ENCODE measurements at places on chromosomes 2 and 18. TPM values are rescaled to one million over a fixed set of nuclear protein-coding genes. Genes with fewer than 3 reads are reported as not detected.
A peak's percentile ranks its signal among the peaks of the same experiment; 100 is the strongest.

DNA sequence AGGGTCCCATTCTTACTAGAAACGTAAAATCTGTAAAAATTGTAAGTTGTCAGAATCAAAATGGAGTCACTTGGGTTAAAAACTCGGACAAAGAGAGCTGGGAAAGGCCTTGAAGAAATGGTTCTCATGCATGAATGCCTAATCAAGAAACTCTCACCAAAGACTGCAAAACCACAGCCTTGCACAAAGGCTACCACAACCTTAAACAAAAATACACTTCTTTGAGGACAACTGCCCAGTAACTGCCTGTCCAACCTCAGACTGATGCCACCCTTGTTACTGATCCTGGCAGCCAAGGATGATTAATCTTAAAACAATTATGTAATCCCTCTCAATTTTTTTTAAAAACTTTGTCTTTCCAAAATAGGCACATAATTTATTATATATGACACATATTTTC, 299.3 kb downstream of the CCDC85A start:
- DNase-seq: no peak
- no peaks in the 10 kb centered on the region for H3K36me3 ChIP-seq
- H3K27ac ChIP-seq: no peak overlapping the region
- H3K27me3 ChIP-seq: no peaks in the 10 kb centered on the region
- no peak overlapping the region for H3K4me3 ChIP-seq

- DNase-seq: no peak
- no peaks in the 10 kb centered on the region for H3K36me3 ChIP-seq
- no peak overlapping the region for H3K4me3 ChIP-seq
Observed at GRCh38 chr2:105629634-105630033, 115.1 kb upstream of the NCK2 start.

DNA sequence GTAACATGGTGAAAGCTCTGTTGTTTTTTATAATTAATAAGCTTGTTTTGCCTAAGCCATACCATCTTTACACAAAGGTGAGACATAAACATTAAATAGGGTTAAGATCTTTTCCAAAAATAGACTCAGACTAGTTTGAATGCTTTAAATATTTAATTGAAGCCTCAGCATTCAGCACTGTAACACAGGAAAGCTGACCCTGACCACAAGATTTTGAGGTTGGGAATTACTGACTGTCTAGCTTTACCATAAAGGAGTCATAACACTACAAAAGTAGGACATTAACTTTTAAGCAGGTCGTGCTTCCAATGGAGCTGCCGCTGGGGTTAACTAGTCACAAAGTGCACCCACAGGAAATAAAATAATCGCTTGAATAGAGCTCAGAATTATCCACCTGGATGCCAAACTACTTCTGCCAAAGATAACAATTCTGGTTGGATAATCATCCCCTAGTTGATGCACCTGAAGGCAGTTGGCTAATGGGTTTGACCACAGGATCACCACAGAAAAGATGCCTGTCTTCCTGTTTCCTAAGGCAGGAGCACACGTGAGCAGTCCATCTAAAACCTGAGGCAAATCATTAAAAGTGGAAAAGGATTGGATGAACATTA, 106.2 kb downstream of the COBLL1 start:
- H3K27me3 ChIP-seq: no peaks in the 10 kb centered on the region
- H3K4me3 ChIP-seq: no peak overlapping the region
- H3K4me1 ChIP-seq: peaks cover 3% of the 10 kb centered on the region
- H3K36me3 ChIP-seq: no peaks in the 10 kb centered on the region

GRCh38 chr2:7666596-7667259, 749.5 kb downstream of the RNF144A start:
- H3K36me3 ChIP-seq: no peaks in the 10 kb centered on the region
- H3K27ac ChIP-seq: no peak overlapping the region
- no peaks in the 10 kb centered on the region for H3K27me3 ChIP-seq
- no peak for DNase-seq
- H3K4me3 ChIP-seq: no peak overlapping the region

DNA sequence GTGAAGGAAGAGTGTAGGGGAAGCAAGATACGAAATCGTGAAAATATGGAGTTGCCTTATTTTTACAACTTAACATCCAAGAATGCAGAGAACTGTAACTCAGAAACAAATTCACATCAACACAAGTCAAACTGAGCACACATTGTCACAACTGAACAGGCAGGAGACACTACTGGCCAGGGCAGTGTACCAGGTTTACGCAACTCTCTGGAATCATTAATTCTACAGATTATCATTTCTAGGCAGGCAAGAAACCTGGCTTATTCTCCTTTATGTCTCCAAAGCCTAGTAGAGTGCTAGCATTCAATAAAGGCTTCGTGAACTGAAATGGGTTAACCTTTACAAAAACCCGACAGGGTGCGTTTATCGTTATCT, 584 bp downstream of the COA5 start:
- peaks cover 43% of the 10 kb centered on the region for H3K36me3 ChIP-seq
- H3K27me3 ChIP-seq: no peaks in the 10 kb centered on the region
- H3K4me3 ChIP-seq: peak overlapping the region; percentile 98
- H3K4me1 ChIP-seq: peaks cover 49% of the 10 kb centered on the region
- DNase-seq: no peak
- H3K27ac ChIP-seq: peak overlapping the region; percentile 99

GRCh38 chr2:183148955-183149354, 24.7 kb downstream of the NUP35 start:
- H3K4me3 ChIP-seq: no peak overlapping the region
- H3K36me3 ChIP-seq: peaks cover 2% of the 10 kb centered on the region
- H3K4me1 ChIP-seq: peaks cover 8% of the 10 kb centered on the region
- DNase-seq: no peak

- no peaks in the 10 kb centered on the region for H3K27me3 ChIP-seq
- no peak overlapping the region for H3K4me3 ChIP-seq
- H3K4me1 ChIP-seq: no peaks in the 10 kb centered on the region
- H3K27ac ChIP-seq: no peak overlapping the region
- H3K36me3 ChIP-seq: no peaks in the 10 kb centered on the region
Observed at GRCh38 chr18:23837591-23837990, 148.3 kb downstream of the LAMA3 start.

DNA sequence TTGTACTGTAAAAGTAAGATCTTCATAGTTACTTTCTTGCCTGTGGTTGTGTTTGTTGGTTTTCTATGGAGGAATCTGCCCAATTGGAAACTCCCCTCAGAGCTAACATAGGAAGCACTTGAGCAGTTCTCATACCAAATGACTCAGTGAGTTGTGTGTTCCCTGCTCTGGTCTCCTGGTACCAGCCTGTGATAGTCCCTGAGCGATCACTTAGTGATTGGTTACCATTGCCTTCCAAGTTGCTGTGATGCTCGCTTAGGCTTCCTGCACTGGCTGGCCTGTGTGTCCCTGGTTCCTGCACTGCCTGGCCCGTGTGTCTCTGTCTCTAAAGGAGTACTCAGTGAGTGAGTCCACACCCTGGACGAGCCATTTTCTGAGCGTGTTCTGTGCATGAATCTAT, 133.0 kb downstream of the MAP4K4 start:
- no peak overlapping the region for H3K27ac ChIP-seq
- H3K36me3 ChIP-seq: peaks cover 7% of the 10 kb centered on the region
- no peaks in the 10 kb centered on the region for H3K27me3 ChIP-seq
- peaks cover 17% of the 10 kb centered on the region for H3K4me1 ChIP-seq

DNA sequence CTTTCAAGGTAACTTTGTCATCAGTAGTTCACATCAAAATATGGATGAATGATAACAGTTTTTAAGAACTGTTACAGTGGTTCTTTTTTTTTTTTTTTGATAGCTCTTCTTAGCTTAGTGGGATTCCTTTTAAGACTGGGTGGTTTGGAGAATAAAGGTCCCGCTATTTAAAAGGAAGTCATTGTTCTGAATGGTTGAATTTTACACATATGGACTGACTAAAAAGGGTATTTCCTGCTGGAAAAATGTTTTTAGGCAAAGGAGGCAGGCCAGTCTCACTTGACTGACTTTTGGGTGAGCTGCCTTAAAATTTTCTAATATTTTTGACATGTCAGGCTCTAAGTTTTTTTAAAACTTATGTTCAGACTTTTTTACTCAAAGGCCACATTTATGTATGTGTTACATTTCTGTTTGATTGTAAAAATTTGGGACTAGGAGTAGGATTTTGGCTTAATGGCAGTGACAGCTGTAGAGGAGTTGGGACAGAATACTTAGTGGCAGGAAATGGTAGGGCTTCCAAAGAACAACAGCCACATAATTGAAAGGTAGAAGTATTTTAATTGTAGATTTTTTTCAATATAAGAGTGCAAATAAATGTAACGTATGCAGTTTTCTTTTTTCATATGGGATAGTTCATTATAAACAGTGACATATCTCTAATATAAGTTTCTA, 13.7 kb downstream of the VAPA start:
- DNase-seq: no peak
- no peak overlapping the region for H3K4me3 ChIP-seq
- no peaks in the 10 kb centered on the region for H3K27me3 ChIP-seq
- peaks cover 94% of the 10 kb centered on the region for H3K4me1 ChIP-seq

The MARCHF4 gene
- not detected for total RNA-seq

The ATOH8 gene
- 64.6 TPM for total RNA-seq

The MERTK gene
- total RNA-seq: 1.6 TPM

The ZNF892 gene
- 2.1 TPM for total RNA-seq

The UGT1A3 gene
- total RNA-seq: not detected

The NDC80 gene
- total RNA-seq: 0.21 TPM

The ABHD1 gene
- total RNA-seq: 3.8 TPM

All from psoas muscle (tissue), 8 donors.